Stimulated activated CD4-positive, alpha-beta T cell treated with anti-CD3 and anti-CD28 coated beads, Interleukin-15, amount 100 ng/mL, for 48 hours (primary cell): ENCODE measurements at places on chromosomes 7 and 10.

- no peak for DNase-seq
Measured at GRCh38 chr10:88881922-88882645, 2.0 kb downstream of the STAMBPL1 start.

GRCh38 chr7:584122-584465, 64.4 kb upstream of the PDGFA start:
- peak; percentile 87 for DNase-seq

DNA sequence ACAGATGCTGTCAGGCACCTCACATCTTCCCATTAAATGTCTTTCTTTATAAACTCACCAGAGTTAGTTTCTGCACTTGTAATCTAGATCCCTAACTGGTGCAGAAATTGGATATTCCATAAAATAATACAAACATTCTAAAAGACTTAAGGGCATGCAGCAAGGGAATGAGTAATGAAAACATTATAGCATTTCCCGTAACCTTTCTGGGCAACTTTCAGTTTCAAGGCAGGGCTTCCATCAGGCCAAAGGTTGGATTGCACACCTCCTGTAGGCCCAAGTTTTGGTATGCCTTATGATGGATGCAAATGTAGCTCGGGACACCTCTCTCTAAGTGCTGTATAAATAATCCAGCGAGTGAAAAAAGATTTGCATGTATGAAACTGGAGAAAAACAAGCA, 129.9 kb upstream of the LYZL2 start:
- DNase-seq, result no peak

DNA sequence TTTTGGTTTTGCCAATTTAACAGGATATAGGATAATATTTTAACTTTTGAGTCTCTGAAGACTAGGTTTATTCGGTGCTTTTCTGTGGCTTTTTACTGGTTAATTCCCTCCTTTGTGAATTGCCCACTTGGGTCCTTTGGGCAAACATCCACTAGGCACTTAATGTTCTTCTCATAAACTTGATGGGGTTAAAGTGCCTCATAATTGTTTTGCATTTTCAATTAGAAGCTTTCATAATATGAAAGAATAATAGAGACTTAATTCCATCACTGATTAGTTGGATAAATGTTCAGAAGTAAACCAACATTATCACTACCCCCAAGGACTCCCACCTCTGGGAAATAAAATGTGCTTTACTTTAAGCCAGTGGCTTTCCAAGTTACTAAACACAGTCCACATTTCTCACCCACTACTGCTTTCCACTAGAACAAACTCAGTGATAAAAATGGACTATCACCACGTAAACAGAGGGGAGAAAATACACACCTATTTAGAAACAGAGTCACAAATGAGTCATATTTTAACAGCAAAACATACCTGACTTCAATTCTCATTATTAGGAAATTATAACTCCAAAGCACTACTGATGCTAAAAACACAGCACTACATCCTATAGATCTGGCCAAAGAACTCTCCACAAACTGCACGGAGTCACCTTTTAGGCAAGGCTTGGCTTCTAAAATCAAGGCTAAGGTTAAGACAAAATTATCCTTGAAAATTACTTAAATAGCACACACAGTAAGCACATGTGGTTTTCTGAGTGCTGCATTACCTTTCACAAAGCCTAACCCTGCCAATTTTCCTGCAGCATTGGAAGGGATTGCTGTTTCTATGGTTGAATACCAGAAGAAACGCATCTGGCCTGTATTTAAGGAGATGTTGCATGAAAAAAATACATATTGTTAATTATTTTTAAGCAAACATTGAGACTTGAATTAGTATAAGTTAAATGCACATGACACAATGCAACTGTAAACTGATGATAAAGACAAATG, 41.2 kb downstream of the PARD3 start:
- no peak for DNase-seq

GRCh38 chr7:25803117-25803887, 348.7 kb upstream of the NFE2L3 start:
- DNase-seq, result no peak

- no peak for DNase-seq
Measured at GRCh38 chr10:97065686-97066660, 119.8 kb downstream of the SLIT1 start.

- no peak for DNase-seq
Measured at GRCh38 chr10:77332256-77332655, 305.4 kb downstream of the KCNMA1 start.

DNA sequence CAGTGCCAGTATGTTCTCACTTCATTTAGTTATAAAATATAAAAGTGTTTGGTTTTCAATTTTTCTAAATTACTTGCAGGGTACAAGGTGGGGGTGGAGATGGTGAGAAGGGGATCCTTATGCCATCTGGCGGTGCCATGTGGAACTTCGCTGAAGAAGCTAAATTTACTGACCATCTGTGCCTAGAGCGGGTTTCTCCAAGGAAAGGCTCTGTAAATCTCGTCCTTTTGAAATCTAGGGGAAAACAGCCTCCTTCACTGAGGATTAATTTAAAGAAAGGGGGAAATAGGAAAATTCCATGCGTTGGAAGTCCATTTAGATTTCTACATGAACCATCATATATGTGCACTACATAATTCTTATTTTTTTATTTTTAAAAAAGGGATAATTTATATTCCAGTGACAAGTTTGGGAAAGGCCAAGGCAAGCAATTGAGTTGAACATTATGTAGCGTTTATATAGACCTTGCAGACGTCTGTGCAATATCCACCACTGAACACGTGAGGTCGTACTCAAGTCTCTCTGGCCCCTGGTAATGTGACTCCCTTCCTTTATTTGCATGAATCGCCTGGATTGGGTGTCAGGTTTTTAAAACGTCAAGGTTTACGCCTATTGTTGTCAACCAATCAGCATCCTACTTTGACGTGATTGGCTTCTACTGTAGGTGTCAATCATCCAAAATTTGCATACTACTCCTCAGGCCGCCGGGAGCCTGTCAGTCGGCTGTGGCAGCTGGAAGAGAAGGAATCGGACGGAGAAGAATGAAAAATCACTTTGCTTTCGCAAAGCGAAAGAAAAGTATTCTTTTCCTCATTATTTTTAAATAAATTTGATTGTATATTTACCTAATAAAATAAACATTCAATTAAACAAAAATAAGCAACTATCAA, 297.1 kb upstream of the NFE2L3 start:
- no peak for DNase-seq

GRCh38 chr10:26331371-26331770, 106.8 kb upstream of the APBB1IP start:
- no peak for DNase-seq

- no peak for DNase-seq
Measured at GRCh38 chr10:82335831-82336230, 460.8 kb downstream of the NRG3 start.

GRCh38 chr10:129864601-129865126, 99.4 kb downstream of the EBF3 start:
- DNase-seq, result no peak

DNA sequence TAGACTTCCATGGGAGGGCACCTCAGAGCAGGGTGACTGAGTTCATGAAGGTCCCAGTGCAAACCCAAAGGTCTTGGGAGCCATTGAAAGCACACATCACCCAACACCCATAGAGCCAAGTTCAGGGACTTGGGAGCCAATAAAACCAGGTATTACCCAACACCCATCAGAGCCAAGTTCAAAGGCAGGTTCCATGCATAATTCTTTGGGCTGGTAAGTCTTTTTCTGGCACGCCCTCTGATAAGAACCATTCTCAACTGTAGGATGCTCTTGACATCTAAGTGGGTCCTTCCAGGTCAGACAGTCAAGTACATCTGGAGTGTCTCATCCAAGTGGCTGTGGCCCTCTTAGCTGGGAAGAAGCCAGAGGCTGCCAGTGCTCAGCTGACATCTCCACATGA, 63.2 kb downstream of the EBF3 start:
- no peak for DNase-seq

- no peak for DNase-seq
Measured at GRCh38 chr10:68566955-68567354, 6.8 kb downstream of the TET1 start.

- DNase-seq, result no peak
Measured at GRCh38 chr10:88027570-88027969, 164.1 kb downstream of the PTEN start.

DNA sequence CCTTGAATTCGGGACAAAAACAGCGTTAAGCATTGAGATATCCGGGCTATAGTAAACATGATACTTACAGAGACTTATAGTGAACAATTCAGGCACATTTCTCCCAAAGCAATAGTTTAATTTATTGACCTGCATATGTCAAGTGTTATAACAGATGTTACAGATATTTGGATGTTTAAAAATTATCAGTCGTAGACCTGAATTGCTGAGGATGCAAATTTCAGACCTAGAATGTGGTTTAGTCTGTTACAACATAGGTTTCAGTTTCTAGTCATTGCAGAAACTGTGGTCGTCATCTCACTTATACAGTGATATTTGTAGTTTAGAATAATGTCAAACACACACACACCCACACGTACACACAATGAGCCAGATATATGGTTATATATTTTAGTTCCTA, 85.2 kb downstream of the VTI1A start:
- DNase-seq, result no peak

DNA sequence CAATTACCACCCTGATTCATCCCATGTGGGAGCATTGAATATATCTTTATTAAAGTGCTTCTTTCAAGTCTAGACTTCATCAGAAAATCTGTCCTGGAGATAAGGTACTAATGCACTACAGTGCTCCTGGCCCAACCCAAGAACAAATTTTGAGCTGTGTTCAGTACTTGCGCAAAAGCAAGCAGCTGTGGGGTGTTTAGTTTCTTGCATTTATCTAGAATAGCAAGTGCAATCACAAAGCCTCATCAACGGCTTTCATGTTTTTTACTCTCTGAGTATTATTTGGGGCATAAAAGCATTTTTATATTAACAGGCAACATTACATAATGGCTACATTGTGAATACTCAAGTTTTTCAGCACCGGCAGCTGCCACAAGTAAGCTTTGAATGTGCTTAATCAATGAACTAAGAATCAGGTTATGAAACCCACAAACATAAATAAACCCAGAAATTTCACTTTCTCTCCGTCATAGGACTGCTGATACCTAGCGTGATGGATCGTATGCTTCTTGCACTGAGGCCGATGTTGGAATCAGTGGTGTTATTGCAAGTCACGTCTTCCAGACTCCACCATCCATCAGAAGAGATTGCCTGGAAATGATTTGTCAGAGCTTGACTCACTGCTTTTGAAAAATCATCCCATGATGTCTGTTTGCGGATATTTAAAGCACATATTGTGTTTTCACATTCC, 113.1 kb downstream of the CTTNBP2 start:
- DNase-seq, result no peak

DNA sequence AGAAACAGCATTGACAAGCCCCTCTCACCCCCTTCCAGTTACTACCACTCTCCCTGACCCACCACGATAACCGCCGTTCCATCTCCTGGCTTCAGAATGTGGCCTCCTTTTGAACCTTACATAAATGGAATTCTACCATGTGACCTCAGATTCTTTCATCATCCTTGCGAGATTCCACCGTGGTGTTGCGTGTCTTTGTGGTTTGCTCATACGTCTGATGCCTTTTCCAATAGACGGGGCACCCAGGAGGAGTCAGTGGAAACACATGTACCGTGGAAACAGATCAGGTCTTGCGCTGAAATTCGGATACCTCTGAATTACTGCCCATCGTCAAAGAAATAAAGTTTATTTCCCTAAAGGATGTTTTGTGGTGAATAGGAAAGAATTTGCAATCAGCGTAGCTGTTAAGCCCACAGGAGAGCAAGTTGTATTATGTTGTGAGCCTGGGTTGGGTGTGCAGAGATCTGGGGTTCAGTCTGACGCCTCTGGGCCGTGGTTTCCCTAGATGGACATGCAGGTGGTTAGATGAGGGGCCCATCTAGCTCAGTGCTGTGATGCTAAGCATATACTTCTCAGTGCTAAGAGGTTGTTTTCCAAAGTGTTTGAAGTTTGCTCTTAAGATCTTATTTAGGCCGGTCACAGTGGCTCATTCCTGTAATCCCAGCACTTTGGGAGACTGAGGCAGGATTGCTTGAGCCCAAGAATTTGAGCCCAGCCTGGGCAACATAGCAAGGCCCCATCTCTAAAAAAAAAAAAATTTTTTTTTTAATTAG, 29.1 kb downstream of the GTF2IRD1 start:
- no peak for DNase-seq

- DNase-seq, result no peak
Measured at GRCh38 chr7:150979713-150980390, 1.7 kb upstream of the KCNH2 start.

DNA sequence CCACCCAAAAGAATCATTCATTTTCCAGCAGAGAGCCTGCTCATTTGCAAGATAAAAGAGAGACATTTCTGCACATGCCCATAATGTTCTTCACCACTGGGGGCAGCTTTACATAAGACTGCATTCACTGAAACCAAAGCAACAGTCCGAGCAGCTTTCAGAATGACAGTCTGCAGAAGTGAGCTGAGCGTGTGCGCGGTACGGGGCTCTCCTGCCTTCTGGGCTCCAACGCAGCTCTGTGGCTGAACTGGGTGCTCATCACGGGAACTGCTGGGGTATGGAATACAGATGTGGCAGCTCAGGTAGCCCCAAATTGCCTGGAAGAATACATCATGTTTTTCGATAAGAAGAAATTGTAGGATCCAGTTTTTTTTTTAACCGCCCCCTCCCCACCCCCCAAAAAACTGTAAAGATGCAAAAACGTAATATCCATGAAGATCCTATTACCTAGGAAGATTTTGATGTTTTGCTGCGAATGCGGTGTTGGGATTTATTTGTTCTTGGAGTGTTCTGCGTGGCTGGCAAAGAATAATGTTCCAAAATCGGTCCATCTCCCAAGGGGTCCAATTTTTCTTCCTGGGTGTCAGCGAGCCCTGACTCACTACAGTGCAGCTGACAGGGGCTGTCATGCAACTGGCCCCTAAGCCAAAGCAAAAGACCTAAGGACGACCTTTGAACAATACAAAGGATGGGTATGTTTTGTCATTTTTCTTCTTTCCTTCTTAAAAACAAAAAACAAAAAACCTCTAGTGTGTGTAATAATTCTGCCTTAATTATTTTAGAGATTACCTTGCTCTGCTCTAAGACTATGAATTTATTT, at the start of gene LRRTM3:
Gene LRRTM3, plus strand, starts transcription at position 141 of the 820 bp plus-strand sequence.
- DNase-seq, result peak; percentile 3

GRCh38 chr7:151025924-151026671, 1.8 kb upstream of the ATG9B start:
- no peak for DNase-seq

DNA sequence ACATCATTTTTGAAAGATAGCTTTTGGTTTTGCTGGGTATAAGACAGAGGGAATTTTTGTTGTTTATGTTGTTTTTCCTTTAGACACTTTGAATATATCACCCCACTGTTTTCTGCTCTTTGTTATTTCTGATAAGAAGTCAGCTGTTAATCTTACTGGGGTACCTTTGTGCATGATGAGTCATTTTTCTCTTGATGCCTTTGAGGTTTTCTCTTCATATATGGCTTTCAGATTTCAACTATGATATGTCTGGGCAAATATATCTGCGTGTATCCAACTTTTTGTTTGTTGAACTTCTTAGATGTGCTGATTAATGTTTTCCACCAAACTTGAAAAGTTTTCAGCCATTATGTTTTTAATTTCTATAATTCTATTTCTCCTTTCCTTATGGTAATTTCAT, 208.6 kb upstream of the TMEM72 start:
- DNase-seq, result no peak

- no peak for DNase-seq
Measured at GRCh38 chr10:61936770-61937169, 35.3 kb downstream of the ARID5B start.
